Stimulated activated CD4-positive, alpha-beta T cell treated with anti-CD3 and anti-CD28 coated beads, Interleukin-15, amount 100 ng/mL, for 24 hours (primary cell): ENCODE measurements at places on chromosomes 13 and 19.

DNA sequence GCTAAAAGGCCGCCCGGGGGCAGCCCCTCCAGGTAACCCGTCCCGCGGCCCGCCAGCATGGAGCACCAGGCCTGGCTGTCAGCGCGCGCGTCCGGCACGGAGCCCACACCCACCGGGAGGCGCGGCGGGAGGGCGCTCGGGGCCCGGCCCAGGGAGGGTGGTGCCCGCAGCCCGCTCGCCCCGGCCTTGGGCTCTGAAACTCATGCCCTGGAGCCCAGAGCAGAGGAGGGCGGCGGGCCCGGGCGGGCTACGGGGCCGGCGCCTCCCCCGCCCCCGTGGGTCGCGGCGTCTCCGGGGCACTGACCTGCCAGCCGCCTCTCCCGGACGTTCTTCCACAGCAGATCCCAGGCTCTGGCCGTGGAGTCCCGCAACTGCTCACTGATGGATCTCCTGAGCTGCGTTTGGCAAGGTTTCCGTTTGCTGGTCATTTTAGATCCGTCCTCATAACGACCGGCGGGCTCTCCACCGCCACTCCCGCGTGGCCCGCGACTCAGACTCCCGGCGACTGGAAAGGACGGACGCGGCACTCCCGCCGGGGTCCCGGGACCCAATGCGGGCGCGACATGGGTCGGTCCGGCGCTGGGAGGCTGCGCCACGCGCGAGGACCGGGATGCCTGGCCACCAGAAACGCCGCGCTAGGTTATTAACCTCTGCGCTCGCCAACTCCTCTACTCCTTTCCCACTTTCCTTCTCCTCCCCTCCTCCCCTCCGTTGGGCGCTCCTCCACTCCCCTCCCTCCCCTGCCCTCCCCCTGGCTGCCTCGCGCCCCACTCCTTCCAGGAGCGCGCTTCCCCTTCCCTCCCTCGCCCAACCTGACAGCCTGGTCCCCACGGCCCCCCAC is 64.7 kb upstream of the STARD13 start:
- peak; percentile 2 for DNase-seq

GRCh38 chr13:28630869-28631268 is 28.1 kb upstream of the POMP start:
- no peak for DNase-seq

DNA sequence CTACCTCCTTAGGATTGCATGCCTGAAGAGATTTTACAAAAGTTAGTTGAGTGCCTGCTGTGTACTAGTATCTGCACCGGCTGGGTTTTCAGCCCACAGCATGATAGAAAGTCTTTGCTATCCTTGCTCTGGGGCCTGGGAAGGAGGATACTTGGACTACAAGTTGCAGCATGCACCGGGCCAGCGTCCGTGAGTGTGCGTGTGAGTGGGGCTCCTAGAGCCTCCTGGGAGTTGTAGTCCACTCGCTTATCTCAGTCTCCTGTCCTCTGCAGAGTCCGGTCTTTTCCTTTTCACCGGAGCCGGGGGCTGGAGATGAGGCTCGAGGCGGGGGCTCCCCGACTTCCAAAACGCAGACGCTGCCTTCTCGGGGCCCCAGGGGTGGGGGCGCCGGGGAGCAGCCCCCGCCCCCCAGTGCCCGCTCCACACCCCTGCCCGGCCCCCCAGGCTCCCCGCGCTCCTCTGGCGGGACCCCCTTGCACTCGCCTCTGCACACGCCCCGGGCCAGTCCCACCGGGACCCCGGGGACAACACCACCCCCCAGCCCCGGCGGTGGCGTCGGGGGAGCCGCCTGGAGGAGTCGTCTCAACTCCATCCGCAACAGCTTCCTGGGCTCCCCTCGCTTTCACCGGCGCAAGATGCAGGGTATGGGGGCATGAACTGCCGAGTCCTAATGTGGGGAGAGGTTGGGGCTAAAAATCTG is 20.6 kb downstream of the BRSK1 start:
- DNase-seq: peak; percentile 53

GRCh38 chr19:55486971-55487923 is 989 bp upstream of the SSC5D start:
- peak; percentile 78 for DNase-seq

DNA sequence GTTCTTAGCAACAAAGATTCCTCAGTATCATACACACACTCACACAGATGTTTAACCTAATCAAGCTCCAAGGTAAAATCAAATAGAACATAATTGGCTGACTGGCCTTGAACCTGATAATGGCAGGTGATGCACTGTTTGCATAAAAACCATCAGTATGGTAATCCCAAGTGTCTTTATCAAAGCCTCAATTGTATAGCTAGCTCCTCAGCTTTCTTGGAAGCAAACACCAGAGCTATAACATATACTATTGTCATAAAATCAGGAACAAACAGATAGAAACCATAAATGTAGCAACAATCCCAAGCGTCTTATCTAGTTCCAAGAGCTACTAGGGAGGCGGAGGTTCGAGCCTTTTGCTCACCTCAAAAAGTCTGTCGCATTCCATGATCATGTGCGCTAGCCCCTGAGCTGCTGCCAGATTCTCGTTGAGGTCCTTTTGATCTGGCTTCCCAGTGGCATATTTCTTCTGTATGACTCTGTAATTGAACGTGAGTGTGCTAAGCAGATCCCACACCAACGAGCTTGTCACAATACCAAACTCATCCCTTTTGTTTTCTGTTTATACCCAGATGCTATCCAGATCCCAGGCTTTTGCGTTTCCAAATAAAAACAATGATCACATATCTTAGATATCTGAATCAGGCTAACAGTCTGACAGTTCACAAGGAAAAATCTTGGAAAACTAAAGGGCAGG is 95.3 kb downstream of the KL start:
- no peak for DNase-seq

GRCh38 chr13:108728370-108728769 is 99.0 kb downstream of the MYO16 start:
- no peak for DNase-seq

GRCh38 chr19:29107831-29108230 is 105.1 kb downstream of the UQCRFS1 start:
- no peak for DNase-seq

- no peak for DNase-seq
These were observed 32.6 kb downstream of the STOML3 start for GRCh38 chr13:38957794-38958592.

DNA sequence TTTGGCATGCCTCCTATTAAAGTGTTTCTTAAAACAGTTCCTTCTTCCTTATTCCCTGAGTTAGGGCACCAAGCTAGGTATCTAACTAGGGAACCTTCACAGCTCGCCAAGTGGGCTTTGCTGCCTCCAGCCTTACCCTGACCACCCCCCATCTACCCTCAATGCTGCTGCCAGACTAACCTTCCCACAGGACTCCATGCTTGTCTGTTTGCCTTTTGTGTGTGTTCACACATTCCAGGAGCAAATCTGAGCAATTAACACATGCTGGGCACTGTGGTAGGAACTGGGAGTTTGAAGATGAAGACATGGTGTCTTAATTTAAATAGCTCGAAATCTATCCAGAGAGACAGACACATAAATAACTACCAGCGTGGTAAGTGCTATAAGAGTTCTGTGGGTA is 185.2 kb downstream of the MZT1 start:
- DNase-seq: no peak

- DNase-seq: no peak
These were observed 20.7 kb downstream of the SETDB2 start for GRCh38 chr13:49464621-49465325.

GRCh38 chr13:103287659-103288058 is 221.4 kb upstream of the SLC10A2 start:
- DNase-seq: no peak

DNA sequence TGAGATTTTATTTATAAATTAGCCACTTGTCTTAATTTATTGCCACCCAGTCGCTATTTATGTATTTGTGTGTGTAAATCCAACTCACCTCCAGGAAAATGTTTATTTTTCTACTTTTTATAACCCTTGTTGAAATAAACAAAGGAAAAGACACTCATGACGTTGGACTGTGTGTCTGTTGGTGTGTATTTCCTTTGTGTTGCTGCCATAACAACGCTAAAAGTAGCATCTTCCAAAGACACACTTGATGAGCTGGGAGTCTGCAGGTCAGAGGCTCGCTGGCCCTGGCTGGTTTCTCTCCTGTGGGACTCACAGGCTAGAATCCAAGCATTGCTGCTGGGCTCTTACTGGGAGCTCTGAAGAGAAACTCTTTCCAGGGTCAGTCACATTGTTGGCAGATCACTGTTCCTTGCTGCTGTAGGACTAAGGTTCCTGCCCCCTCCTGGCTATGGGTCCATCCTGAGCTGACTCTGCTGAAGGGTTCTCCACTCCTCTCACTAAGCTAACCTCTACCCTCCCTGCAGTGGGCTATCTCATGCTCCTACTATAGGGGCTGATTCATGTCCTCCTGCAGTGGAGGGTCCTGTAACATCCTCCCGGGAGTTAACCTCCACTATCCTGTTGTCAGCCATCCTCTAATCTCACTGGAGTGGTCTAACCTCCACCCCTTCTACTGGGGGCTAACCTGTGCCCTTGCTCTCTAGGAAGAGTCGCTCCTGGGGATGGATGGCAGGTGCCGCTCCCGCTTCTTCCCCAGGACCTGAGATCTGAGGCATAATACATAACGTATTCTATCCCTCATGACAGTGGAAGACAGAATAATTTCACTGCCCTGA is 2.1 kb downstream of the IFNL2 start:
- no peak for DNase-seq

GRCh38 chr13:28628241-28628640 is 30.7 kb upstream of the POMP start:
- no peak for DNase-seq

- DNase-seq: no peak
These were observed 11.3 kb upstream of the CELF5 start for GRCh38 chr19:3213159-3213558.

DNA sequence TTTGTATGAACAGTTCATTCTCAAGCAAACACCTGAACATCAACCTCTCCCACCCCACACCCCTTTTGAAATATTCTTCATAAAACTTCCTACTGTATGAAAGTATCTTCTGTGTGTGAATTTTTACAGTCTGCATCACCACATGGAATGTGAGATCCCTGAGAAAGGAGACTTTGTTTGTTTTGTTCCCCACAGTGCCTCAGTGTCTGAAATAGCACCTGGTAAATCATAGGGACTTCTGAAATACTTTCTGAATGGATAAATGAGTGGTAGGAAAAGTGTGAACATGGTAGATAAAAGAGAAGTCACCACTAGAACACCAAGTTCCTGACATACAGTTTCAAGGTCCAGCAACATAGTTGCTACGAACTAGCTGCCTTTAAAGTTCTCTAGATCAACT is 1071.2 kb downstream of the EFNB2 start:
- DNase-seq: no peak

DNA sequence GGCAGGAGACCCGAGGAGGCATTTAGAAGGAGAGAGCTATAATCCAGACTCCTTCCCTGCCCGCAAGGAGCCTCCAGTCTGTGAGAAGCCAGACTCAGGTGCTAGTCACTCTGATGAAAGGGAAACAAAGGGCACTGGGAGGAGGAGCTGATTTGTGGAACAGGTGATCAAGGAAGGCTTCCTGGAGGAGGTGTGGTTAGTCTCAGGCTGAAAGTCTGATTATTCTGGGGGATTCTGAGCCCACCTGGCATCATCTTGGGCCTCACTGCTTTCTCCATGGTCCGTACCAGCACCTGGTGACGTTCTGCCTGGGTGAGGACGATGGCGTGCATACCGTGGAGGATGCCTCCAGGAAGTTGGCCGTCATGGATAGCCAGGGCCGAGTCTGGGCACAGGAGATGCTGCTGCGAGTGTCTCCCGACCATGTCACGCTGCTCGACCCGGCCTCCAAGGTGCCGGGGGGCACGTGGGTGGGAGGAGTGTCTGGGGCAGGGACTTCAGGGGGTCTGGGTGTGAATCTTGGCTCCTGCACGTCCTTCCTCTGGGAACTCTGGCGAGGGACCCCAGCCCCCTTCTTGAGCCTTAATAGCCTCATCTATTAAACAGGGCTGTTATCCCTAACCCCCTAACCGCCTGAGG is 3.9 kb downstream of the EPS8L1 start:
- no peak for DNase-seq

DNA sequence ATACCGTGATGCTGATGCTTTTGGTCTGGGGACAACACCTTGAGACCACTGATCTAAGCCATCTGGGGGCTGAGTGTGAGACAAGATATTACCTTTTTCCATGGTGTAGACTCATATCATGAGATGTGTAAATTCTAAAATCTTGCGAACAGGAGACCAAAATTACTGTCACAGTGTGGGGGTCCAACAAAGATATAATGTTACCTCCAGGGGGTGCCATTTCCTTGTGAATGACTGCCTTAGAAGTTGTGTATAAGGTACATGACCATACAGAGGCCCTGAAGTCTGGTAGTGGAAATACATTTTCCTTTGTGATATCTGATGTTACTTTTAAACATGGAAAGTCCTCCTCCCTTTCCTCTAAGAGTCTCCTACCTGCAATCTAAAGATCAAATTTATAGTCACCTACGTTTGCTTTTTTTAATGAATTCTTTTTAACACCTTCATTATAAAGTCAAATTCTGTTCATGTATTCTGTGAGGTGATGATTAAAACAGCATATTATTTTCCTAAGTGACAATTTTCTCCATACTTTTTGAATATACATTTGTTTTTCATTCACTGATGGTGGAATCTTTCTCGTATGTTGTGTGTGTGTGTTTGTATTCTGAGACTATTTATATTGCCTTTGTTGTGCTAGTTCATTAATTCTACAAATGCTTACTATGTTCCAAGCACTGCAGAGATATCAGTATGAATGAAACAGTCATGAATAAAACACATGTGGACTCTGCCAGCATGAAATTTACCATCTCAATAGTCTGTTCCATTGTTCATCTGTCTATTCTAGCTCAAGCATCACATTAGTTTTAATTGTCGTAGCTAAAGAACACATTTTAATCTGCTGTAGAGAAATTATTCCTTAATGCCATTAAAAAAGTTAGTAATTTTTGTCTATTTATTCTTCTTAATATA is 113.7 kb downstream of the RFC3 start:
- DNase-seq: no peak

DNA sequence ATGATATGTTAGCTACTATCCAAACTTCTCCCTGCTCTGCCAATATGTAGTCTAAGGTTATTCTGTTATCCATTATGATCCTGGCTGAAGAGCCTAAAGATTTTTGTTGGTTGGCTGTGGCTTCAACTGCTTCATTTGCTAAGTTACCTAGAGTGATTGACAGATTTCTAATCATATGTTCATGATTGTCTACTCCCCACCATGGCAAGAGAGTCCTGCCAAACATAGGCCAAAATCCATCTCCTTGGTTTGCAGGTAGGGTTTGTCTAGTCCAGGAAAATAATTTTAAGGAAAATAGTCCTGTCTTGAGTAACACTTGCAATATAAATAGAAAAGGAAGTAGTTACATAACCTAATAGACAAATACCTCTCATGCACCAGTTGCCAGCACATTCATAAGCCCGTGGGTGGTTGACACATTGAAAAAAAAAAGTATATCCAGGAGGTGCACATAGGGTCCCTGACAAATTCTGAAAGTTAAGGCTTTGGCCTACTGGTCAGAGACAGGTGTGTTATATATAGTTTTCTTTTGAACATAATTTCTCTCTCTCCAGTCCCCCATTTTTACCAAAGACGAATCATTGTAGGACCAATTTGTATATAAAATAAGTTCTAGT is 5.4 kb upstream of the CBY2 start:
- no peak for DNase-seq

- peak; percentile 27 for DNase-seq
These were observed 28.8 kb upstream of the TUBGCP3 start for GRCh38 chr13:112616586-112617362.

- DNase-seq: no peak
These were observed 316.6 kb downstream of the DCLK1 start for GRCh38 chr13:35814605-35815011.
